Midbrain (tissue), 1 donor: ENCODE measurements at places on chromosomes 5 and 9.

DNA sequence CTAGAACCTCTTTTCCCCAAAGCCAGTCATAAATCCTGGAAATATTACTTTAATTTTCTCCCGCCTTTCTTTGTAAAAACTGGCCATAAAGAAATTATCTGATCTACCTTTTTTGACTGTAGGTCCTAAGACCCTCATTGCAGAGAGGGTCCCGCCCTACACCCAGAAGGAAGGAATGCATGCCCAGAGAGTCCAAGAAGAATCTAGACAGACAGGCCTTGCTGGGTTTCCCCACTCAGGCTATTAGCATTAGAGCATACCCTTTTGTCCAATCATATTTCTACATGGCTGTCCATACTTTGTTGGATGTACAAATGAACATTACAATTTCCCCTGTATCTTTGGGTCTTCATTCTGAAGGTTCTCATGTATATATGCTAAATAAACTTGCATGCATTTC, 1.9 kb upstream of the ATG10 start:
- DNase-seq = no peak

DNA sequence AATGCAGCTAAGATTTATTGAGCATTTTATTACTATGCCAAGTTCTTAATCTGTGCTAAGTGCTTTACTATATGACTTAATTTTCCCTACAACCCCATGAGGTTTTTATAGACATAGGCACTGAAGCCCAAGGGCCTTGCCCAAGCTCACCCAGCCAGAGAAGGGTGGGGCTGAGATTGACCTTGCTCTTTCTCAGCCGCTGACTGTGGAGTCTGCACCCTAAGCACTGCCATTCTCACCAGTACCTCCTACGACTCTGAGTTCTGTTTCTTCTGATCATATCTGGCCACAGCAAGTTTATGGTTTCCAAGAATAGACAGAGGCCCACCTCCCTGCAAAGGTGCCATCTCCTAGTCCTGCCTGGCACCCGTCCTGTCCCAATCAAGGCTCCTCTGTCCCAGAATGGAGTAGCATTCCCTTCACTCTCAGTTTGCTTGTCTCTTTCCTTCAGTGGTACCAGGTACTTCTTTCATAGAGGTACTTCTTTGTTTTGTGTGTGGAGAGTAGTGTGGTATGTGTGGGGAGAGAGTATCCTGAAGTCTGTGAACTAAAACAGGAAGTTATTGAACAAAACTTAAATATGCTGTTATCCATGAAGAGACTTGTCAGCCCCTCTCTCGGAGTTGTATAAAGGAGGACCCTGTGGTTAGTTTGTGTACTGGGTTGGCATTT, 42.6 kb downstream of the CSF1R start:
- DNase-seq = no peak

DNA sequence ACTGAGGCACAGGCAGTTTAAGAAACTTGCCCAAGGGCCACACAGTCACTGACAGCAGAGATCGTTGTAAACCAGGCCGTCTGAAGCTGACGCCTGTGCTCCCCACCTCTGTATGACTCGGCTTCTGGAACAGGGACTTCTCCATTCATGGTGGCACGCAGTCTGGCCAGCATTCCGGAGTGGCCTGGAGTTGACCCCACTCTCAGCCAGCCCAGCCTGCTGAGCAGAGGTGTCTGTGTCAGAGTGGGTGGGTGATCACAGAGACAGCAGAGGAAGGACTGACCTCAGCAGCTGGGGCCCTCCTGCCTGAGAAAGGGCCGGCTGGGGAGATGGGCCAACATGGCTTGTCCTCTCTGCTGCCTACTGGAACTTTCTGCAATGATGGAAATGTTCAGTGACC, 12.6 kb downstream of the LRSAM1 start:
- no peak for DNase-seq

GRCh38 chr5:135138116-135138850, 104.3 kb upstream of the PITX1 start:
- DNase-seq = no peak

DNA sequence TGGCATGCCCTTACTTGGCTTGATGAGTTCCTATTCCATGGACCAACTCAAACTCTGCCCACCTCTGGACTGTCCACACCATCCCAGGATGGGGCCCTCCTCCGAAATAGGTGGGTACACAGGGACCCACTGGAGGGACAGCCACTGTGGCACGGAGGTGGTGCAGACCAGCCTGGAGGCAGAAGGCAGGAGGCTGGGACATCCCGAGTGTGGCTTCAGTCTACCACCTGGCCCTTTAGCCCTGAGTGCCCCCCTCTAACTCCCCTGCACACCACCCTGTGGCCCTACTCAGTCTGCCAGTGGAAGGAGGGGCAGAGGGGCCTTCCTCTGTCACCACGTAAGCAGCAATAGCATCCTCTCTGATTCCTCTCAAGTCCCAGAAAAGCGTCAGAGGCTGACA, 3.7 kb downstream of the IL3 start:
- no peak for DNase-seq
